ENCODE measurements at places on chromosomes 1 and 21.

DNA sequence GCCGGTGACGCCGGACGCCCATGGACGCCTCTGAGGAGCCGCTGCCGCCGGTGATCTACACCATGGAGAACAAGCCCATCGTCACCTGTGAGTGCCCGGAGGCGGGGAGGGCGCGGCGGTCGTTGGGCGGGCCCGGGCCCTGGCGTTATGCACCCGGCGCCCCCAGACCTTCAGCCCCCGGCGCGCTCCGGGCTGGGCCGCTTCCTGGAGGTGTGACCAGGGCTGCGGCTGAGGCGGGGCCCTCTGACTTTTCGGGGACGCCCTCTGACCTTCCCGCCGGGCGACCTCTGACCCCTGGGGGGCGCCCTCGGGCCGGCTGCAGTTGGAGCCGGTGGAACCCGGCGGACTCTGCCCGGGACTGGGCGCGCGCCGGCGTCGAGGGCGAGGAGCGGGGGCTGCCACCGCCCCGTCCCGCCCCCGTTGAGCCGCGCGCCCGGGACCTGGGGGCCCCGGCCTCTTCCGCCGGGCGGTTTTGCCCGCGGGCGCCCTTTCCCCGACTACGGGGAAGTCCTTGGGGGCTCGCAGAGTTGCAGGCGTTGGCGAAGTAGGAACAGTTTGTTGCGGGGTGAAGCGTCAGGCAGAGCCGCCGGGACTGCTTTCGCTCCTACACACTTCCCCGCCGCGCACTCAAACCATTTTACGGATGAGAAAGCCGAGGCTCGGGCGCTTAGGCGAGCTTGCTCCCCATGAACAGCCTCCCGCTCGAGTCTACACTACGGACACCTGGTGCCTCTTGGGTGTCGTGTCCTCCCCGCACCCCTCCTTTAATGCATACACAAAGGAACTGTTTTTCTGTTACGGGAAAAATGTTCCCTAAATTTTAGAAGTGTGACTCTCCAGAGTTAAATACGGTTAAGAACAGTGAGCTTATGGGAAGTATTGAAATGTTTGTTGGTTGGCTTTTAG lies 618 bp downstream of the TRAPPC10 start:
- peak; percentile 79 for DNase-seq

GRCh38 chr21:36402339-36402738 lies 17.1 kb downstream of the CHAF1B start:
- no peak for DNase-seq

DNA sequence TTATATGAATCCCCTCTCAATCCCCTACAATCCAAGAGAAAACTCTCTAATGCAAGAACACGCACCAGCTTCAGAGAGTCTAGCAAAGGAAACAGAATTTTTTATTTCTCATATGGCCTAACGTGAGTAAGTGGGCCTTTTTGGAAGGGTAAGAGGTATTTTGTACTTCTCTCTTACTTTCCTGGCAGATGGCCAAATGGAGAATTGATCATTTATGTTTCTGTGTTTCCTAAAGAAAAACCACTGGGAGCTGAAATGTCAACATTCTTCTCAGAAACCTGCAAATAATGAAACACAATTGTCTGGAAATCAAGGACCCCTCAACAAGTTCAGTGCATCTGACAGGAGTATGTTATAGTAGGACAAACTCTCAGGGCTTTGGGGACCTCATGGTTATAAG lies 176.4 kb upstream of the C8B start:
- DNase-seq = no peak

DNA sequence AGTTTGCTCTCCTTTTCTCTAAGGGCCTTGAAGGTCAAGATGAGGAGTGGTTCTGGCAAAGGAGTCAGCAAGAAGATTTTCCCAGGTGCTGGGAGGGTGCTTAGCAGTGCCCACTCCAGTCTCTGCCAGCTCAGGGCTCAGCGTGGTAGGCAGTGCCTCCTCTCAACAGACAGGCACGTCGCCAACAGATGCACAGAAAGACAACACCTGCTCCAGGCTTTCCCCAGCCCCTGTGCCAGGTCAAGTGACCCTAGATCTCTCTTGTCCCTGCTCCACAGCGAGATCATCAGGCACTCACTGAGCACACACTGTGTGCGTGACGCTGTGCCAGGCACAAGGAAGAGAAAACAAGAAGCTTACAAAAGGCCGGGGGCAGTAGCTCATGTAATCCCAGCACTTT lies 86.0 kb downstream of the CASZ1 start:
- DNase-seq = no peak

- DNase-seq = no peak
Observed at GRCh38 chr1:101217148-101217547, 19.7 kb upstream of the S1PR1 start.

DNA sequence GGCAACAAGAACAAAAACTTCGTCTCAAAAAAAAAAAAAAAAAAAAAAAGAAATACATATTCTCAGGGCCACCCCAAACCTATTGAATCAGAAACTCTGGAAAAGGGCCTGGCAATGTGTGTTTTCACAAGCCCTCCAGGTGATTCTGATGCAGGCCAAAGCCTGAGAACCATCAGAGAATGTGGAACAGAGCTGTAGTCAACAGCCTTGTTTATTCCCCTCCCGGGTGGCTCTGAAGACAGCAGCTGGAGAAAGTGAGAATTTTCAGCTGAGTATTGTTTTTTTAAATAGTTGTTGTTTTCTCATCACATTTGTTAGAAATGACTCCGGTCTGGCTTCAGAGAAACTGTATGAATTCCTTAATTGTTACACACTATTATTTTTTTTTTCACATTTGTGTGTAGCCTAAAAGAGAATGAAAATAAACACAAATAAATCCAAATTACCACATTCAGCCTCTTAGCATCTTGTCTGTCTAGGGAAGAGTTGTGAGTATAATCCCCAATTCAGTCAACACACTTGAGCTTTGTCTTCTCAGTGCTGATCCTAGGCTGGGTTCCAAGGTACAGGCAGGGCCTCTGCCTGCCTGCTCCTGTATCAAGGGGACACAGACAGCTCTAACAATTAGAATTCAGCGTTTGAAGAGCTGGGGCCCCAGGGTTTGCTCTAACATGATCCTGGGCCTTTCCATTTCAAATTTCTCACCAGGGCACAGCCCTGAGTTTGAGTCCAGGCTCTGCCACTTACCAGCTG lies 6.6 kb upstream of the AZIN2 start:
- DNase-seq = no peak

- no peak for DNase-seq
Observed at GRCh38 chr1:164233149-164233548, 325.8 kb upstream of the PBX1 start.

- DNase-seq = no peak
Observed at GRCh38 chr1:78291418-78291817, 199.4 kb upstream of the PTGFR start.

DNA sequence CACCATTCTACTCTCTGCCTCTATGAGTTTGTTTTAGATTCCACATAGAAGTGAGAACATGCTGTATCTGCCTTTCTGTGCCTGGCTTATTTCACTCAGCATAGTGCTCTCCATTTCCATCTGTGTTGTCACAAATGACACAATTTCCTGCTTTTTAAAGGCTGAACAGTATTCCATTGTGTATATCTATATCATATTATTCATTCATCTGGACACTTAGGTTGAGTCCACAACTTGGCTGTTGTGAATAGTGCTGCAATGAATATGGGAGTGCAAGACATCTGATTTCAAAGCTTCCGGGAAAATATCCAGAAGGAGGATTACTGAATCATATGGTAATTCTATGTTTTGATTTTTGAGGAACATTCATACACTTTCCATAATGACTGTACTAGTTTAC lies 20.1 kb upstream of the DONSON start:
- no peak for DNase-seq

GRCh38 chr1:27166929-27167328 lies 12.0 kb upstream of the SLC9A1 start:
- DNase-seq = no peak

DNA sequence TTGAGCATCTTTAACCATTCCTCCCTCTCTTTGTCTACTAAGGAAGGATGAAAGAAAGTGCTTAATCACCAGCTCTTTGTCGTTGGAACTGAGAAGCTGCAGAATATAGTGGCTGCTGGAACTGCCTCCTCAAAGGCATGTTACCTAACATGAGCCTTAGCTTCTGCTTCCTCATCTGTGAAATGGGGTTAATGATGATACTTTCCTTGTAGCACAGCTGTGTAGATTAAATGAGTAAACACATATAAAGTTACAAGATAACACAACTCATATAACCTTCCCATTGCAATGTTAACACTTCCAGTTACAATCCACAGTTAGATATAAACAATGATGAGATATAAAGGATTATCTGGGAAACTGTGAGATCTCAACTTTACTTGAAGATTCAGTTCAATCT lies 48.4 kb upstream of the ZNF326 start:
- DNase-seq = no peak

- DNase-seq = no peak
Observed at GRCh38 chr1:226133504-226134123, 52.9 kb downstream of the ACBD3 start.

GRCh38 chr1:171501305-171502024 lies 16.1 kb downstream of the PRRC2C start:
- DNase-seq = no peak

- DNase-seq = no peak
Observed at GRCh38 chr21:39232861-39233291, 49.6 kb upstream of the PSMG1 start.

DNA sequence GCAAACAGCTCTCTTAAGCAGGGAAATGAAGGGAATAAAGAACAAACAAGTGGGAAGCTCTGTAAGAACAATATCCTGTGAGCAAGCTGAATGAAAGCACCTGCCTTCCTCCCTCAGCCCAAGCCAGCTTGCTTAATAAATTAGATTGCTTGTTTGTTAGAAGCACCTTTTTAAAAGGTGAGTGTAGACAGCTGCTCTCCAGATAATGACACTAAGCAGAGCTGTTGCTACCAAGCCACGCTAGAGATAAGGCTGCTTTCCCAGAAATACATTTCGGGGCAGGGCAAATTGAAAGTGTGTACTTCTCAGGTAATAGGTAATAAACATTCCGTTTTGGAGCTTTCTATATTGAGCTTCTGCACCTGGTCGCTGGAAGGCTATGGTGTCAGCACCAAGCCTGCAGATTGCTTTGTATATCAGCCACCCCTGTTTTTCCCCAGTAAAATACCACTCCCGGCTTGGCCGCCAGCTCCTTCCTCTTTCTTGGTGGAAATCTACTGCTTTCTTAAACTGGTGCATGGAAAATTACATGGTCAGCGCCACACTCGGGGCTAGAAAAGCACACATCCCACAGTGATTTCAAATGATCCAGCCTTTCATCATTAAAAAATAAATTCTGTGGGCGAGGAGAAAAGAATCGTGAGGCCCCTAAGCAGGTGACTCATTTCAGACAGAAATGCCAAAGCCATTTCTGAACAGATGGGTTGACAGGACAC lies 151.3 kb downstream of the ETS2 start:
- DNase-seq = no peak

DNA sequence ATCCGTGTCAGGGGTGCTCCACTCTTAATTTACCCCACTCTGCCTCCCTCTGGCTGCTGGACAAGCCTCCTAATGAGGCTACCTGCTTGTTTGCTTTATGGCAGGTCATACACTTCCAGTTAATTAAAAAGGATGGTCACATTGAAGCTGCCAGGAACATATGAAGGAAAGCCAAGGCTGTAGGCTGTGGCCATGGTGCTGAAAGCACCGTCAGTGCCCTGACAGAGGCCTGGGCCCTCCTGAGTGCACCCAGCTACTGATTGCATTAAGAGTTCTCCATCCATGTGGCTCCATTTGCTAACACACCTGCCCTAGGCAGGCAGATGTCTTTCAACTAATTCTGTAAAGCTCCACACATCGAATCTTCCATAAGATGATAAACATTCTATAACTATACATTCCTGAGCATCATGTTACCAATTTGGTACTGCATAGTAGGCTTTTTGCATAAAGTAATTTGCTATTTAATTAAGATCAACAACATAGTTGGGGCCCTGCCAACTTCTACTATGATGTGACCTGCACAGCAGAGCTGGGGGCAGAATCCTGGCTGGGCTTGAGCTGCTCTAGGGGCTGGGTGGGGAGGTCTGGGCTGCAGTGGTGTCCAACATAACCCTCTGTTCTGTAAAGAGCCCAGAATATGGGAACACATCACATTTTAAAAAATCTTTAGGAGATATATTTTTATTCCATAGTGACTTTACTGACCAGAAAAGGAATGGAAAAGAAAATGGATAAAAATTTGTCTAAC lies 224.8 kb downstream of the SIPA1L2 start:
- DNase-seq = no peak

GRCh38 chr1:245991266-245991665 lies 515.8 kb downstream of the SMYD3 start:
- DNase-seq = no peak

- no peak for DNase-seq
Observed at GRCh38 chr1:236035681-236036101, 29.2 kb downstream of the NID1 start.

DNA sequence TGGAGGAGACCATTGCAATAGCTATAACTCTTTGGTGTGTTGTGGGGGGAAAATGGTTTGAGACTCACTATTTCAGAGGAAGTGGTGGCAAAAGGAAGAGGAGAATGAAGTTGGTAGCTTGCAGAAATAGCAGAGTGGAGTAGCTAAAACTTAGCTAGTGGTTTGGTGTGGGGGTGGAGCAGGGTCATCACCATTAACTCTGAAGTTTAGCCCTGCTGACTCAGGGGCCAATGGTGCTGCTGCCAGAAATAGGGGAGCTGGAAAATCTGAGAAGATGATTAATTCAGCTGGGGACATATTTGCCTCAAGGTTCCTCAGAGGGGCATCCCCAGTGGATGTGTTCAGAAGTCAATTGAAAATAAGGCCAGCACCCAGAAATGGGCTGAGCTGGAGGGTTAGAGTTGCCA lies 65.4 kb downstream of the RUNX1 start:
- no peak for DNase-seq

- peak; percentile 40 for DNase-seq
Observed at GRCh38 chr1:172449585-172450523, 6.0 kb upstream of the PIGC start.

GRCh38 chr1:8202182-8202905 lies 115.6 kb upstream of the SLC45A1 start:
- DNase-seq = no peak

DNA sequence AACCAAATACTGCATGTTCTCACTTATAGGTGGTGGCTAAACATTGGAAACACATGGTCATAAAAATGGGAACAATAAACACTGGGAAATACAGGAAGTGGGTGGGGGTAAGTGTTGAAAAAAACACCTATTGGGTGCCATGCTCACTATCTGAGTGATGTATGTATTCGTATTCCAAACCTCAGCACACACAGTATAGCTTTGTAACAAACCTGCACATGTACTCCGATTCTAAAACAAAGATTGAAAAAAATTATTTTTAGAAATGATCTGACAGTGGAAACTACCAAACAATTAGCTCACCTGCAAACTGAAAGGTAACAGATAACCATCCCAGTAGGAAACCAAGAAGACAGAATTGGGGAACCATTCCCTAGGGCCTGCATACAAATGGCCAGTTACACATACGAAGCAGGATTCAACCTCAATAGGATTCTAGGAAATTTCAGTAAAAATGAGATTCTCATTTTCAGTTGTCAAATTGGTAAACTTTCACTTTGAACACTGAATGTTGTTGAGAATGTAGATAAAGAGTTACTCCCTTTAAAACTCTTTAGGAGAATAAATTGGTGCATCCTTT lies 88.1 kb upstream of the LRRC8D start:
- no peak for DNase-seq

GRCh38 chr21:43937051-43937832 lies 72.2 kb downstream of the AGPAT3 start:
- DNase-seq = no peak

All from CD4-positive, alpha-beta T cell treated with Interferon alpha-2 for 1 hour (primary cell).